Uterus (tissue), 4 donors: ENCODE measurements at places on chromosomes 13 and 19.

GRCh38 chr13:41641961-41642360 is 184.6 kb downstream of the RGCC start:
- DNase-seq: no peak

DNA sequence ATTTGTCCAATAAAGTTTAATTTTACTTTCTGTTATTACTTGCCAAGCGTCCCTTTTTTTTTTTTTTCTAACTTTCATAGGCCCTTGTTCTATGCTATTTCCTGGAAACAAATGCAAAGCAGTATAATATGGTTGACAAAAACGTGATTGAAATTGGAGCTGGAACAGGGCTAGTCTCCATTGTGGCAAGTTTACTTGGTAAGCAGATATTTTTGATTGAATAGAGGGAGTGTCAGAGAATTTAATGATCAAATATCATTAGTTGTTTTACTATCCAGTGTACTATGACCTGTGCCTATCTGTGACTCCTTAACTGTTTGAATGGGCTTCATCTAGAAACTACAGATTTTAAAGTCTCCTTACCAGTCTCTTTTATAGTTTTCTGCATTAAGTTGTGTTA is 46.7 kb downstream of the ERCC5 start:
- DNase-seq: no peak

GRCh38 chr19:2382530-2383222 is 22.6 kb downstream of the TMPRSS9 start:
- DNase-seq: no peak

DNA sequence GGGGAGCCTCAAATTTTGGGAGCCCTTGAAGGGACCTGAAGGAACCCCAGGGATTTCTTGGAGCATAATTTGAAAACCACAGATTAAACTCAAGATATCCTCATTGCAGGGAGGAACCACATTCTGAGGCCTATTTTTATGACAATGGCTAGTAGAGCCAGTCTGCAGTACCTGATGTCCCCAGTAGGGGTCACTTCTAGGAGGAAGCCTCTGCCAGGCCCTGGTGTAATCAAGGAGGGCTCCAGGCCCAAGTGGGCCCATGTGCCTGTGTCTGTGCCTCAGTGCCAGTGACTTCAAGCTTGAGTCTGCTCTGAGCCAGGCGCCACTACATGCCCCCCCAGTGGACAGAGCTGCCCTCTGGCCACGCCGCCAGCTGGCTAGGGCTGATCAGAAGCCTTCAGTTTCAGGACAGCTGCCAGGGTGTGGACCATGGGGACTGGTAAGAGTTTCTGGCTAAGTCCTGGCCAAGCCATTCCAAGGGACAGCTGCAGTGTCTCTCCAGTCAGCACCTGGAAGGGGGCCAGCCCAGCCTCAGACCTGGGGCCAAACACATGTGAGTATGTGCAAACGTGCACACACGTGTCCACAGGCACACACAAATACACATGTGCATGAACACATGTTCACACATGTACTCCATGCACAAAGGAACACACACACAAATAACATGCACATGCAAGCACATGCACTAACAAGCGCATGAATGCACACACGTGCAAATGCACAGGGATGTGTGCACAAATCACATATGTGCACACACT is 20.5 kb upstream of the SLC7A10 start:
- no peak for DNase-seq

GRCh38 chr13:96650301-96650886 is 343.9 kb downstream of the OXGR1 start:
- no peak for DNase-seq

- no peak for DNase-seq
These were observed 21.0 kb downstream of the SERP2 start for GRCh38 chr13:44394658-44395057.

DNA sequence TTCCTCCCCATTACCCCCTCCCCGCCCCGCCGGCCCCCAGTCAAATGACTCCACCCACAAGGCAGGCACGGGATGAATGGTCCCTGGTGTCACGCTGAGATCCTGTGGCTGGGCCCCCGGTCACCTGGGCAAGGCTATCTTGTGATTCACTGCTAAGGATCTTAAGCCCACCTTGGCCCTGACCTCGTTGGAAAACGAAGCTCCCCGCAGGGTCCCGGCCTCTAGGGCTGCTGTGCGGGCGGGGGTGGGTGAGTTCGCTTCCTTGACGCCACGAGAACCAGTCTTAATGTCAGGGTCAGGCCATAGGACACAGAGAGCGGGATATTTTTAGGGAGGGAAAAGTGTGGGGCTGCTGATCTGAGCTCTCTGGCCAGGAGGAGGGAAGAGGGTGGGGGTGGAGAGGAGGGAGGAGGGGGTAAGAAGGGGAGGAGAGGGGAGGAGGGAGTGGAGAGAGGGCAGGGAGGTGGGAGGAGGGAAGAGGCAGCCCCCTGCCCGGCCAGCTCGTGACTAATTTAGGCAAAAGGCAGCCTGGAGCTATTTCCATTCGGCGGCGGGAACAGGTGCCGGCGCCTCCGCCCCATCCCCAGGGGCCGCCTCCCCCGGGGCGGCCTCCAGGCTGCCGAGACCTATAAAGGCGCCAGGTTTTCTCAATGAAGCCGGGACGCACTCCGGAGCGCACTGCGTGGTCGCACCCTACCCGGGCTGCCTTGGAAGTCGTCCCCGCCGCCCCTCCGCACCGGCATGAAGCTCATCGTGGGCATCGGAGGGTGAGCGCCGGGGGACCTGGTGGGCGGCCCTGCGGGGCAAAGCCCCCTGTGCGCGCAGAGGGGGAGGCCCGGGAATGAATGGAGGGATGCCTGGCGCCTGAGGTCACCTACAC is at the start of gene NMRK2:
NMRK2 (plus strand) TSS at position 139 of the 880 bp plus-strand sequence; CDS start at position 742, 603 bp downstream.
- DNase-seq: no peak

DNA sequence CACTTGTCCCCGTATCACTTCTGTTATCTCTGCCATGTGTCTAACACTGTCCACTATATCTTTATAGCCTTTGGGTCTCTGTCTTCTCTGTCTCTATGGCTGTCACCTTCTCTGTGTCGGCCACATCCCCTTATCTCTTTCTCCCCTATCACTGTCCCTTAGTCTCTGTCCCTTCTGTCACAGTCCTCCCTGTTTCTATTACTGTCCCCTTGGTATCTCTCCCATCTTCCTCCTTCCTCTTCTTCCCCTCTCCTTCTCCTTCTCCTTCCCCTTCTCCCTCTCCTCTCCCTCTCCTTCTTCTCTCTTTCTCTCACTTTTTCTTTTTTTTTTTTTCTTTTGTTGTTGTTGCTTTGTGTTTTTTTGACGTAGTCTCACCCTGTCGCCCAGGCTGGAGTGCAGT is 34.7 kb upstream of the LRRC4B start:
- DNase-seq: no peak

- DNase-seq: no peak
These were observed 57.3 kb downstream of the IRS2 start for GRCh38 chr13:109728791-109729731.

DNA sequence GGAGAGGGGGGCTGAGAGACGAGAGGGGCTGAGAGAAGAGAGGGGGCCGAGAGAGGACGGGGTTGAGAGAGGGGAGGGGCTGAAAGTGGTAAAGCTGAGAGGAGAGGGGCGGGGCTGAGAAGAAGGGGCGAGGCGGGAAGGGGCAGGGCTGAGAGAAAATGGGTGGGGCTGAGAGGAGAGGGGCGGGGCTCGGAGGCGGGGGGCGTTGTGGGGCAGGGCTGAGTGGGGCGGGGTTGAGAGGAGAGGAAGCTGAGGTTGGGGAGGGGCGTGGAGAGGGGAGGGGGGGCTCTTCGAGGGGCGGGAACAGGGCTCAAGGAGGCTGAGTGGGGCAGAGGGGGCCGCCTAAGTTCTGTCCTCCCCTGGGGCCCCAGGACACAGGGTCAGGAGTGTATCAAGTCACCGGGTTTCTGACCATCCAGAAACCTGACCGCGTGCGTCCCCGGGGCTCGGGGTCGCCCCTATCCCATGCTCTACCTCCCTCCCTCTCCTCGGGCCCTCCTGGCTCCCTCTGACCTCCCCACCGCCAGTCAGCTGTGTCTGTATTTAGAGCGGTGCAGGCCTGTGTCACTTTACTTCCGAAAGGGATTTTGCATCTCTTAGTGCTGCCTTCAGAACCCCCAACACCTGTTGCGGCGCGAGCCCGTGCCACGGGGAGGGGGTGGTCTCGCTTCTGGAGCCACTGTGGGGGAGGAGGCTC is 38.6 kb upstream of the SEMA6B start:
- DNase-seq: no peak

GRCh38 chr19:22144394-22144793 is 52.4 kb downstream of the ZNF676 start:
- DNase-seq: no peak

DNA sequence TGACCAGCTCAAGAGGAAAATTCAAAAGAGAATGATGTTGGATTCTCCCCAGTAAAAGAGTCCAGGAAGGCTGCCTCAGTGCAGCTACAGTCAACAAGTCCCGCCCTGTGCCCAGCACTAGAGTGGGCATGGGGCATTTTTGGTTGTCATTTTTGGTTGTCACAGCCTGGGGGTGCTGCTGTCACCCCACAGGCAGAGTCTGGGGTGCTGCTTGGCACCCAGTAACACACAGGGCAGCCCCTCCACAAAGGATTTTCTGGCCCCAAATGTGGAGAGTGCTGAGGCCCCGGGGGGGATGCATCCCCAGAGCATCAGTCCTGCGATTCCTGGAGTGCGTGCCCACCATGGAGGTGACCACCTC is 28.2 kb upstream of the TMEM255B start:
- no peak for DNase-seq

- DNase-seq: no peak
These were observed 108.2 kb downstream of the SIPA1L3 start for GRCh38 chr19:38015216-38015615.

GRCh38 chr13:108193806-108194205 is 21.5 kb downstream of the LIG4 start:
- DNase-seq: no peak
